Inflammatory macrophage (primary cell): ENCODE measurements at places on chromosomes 11 and 22.

- no peak for DNase-seq
Observed at GRCh38 chr11:117090111-117090706, 8.0 kb downstream of the SIK3 start.

DNA sequence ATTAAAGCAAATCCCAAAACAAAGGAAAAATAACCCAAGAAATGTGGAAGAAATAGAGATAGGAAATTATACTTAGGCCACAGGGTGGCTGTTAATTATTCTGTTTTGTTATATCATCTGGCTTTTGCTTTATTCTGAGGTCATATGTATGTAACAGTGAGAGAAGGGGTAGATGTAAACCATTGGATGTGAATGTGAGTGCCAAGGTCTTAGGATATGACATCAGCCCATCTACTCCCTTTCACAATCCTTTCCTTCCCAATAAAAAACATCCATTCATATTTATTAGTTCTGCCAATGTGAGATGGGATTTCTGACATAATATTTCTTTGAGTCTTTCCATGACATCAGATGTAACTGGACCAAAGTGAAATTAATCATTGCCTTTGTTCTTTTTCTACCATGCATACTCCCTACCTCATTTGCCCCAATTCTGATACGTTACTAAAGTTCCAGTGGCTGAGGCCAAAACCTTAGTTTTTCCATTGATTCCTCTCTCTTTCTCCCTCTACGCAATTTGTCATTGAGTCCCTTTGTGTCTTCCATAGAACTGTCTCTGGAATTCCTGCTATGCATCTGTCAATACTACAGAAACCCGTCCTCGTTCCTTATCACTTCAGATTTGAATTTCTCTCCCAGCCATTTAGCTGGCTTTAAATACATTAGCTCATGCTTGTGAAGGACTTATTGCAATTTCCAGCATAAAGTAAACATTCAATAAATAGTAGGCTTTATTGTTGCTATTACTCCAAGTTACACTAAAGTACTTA is 170.3 kb downstream of the ARHGAP42 start:
- no peak for DNase-seq

DNA sequence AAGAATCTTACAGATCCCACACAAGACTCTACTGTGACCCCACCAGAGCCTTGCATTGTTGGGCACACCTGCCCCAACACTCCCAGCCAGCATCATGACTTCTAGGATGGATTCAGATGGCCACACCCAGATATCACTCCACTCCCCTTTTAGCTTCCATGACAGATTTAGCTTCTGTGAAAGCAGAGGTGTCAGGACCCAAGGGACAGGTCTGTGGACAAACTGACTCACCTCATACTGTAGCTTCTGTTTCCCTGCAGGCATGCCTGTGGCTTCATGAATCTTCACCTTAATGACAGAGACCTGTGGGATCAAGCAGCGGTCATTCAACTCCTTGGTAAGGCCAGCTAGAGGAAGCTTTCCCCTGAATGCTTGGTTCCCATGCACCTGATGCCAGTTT is 8.5 kb upstream of the TBC1D10A start:
- DNase-seq, result no peak

- peak; percentile 82 for DNase-seq
Observed at GRCh38 chr11:60367009-60367408, 11.3 kb upstream of the MS4A7 start.

DNA sequence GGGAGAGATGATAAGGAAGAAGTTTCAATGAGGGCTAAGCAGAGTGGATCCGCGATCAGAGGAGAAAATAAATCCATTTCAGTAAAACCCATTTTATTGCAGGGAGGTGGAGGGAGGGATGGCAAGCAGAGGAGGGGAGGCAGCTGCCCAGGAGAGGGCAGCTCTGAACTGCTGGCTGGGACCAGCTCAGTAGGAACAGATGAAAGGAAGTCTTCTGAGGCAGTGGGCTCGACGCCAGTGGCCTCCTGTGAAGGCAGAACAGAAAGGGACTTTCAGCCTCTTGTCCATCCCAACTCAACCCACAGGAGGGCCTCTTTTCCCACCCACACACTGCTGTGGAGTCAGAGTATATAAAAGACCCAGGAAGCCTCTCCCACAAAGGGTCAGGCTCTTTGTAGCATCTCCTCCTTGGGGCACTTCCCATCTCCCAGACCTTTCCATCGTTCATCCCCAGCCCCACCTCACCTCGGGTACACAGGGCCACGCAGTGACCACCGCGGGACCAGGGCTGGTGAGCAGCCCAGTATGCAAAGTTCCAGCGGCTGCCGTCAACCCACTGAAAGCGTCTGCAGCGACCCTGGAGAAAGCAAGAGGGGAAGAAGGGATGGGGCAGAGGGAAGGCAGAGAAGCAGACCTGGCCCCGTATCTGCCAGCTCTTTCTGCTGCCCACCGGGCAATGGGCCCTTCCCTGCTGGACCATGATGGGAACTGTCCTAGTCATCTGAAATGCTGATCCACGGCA is 3.0 kb downstream of the PRG2 start:
- DNase-seq, result no peak

DNA sequence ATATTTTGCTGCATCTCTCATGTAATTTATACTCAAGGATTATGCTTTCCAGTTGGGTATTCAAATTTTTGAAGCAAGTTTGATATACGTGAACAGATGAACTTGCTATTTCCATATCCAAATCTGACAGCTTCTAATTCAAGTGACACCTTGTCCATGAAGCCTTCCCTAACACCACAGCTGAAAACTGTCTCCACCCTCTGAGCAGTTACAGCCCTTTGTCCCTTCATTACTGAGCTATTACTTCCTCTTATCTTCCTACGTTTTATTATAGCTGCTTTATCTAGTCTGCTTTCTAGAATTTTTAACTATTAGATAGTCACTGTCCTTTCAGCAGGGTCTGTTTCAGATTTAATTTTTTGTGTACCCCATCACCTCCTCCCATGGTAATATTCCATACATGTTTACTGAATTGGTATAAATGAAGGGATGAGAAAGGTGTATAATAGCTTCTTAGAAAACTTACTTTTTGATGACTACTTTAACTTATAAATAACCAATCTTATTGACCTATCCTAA is 13.3 kb upstream of the PRSS23 start:
- DNase-seq, result peak; percentile 9

- DNase-seq, result no peak
Observed at GRCh38 chr22:22674467-22674866, 30.1 kb downstream of the GGTLC2 start.

DNA sequence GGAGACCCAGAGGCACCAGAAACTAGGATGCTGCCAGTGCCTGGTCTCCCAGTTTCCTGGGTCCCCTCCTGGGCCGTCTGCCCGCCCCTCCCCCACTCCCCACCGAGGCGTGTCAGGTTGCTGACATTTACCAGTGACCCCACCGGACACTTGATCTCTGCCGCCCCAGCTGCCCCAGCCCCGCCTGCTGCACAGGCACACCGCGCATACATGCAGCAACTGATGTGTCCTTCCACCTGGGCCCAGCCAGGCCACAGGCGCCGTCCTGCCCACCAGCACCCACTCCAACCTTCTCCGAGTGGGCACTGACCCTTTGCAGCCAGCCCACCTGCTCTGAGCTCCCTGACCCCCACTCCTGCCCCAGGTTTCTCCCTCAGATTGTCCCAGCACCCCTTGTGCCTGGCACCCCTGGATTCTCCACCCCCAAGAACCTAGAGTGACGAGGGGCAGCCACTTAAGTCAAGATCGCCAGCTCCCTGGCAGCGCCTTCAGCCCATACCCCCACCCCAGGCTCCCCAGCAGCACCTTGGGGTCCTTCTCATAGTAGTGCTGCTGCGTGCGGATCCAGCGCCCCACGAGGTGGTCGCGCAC is 548 bp downstream of the PYGM start:
- DNase-seq, result no peak

DNA sequence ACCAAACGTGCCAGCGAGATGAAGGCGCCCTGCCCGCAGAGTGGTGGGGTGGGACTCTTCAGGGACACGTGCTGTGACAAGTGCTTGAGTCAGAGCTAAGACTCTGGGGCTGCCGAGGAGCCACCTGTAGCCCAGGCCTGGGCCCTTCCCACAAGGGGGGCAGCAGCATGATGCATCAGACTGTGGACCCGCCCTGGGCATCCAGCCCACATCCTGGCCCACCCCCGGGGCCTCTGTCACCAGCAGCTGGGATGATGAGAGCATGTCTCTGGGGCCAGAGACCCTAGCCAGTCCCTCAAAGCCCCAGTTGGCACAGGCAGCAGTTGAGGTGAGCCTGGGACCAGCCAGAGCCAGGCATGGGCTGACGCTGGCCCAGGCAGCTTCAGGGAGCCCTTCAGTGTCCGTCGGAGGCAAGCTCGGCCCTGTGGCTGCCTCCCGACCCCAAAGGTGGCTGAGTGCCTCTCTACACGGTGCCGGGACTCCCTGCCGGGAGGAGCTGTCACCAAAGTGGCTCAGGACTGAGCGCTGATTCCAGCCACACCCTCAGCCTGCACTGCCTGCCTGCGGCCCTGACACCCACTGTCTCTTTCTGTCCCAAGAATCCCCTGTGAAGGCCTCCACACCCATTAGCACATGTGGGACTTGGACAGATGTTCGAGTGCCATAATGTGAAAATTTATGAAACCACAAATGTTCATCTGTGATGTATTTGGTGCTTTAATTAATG is 41.3 kb downstream of the CDKN1C start:
- DNase-seq, result no peak

GRCh38 chr11:121741351-121741760 is 288.6 kb upstream of the SORL1-AS1 start:
- DNase-seq, result no peak

- peak; percentile 42 for DNase-seq
Observed at GRCh38 chr11:110173811-110174644, 80.8 kb downstream of the ZC3H12C start.
